Activated T-cell treated with anti-CD3 and anti-CD28 coated beads, Interleukin-2, amount 50 U/mL, for 4 hours (primary cell): ENCODE measurements at places on chromosomes 2 and 18. TPM values are rescaled to one million over a fixed set of nuclear protein-coding genes. Genes with fewer than 3 reads are reported as not detected.

DNER gene
- not detected for total RNA-seq

RAB6C gene
- total RNA-seq, result not detected

ATOH8 gene
- total RNA-seq, result not detected

L3MBTL4 gene
- 0.49 TPM for total RNA-seq

MPV17 gene
- 89.4 TPM for total RNA-seq

RPS27A gene
- 1,450 TPM for total RNA-seq

DNAJC5G gene
- not detected for total RNA-seq

RMDN2 gene
- 3.8 TPM for total RNA-seq

PAX8 gene
- 1.1 TPM for total RNA-seq

POTEI gene
- not detected for total RNA-seq

LCLAT1 gene
- 24.3 TPM for total RNA-seq

GALR1 gene
- not detected for total RNA-seq

RTP5 gene
- 0.13 TPM for total RNA-seq

IL37 gene
- total RNA-seq, result not detected

ALPI gene
- not detected for total RNA-seq

PLCL1 gene
- 0.94 TPM for total RNA-seq

AUP1 gene
- 204 TPM for total RNA-seq

MC4R gene
- total RNA-seq, result not detected

FNDC4 gene
- total RNA-seq, result 0.11 TPM
